Stomach (tissue), 19 donors: ENCODE measurements at places on chromosomes 4 and X.

DNA sequence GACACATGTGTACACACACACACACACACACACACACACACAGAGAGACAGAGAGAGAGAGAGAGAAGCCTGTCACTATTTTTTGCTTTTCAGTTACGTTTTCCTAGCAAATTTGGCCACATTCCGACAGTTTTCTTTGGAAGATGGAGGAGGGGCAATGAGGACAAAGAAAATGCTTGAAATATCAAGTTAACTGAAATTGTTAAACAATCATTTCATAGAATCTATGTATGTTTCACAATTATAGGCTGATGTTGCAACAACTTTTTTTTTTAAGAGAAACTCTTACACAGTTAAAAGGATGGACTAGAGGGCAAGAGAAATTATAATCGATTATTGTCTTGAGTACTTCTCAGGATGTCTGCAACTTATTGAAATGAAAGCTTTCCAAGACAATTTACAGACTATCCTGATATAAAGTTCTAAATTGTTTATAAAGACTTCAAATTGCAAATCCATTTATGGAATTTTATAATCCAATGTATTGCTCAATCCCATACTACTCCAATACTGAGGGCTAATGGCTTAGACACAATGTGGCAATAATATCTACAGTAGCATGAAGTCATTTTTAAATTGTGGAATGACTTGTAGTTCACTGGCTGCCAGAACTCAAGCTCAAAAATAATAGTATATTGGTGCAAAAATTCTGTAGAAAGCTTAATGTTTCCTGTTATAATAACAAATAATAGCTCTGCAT lies 647.0 kb upstream of the PCDH7 start:
- no peak for DNase-seq
- no peaks in the 10 kb centered on the region for H3K27me3 ChIP-seq
- H3K4me1 ChIP-seq: no peaks in the 10 kb centered on the region
- no peak overlapping the region for H3K27ac ChIP-seq
- no peak overlapping the region for H3K4me3 ChIP-seq

DNA sequence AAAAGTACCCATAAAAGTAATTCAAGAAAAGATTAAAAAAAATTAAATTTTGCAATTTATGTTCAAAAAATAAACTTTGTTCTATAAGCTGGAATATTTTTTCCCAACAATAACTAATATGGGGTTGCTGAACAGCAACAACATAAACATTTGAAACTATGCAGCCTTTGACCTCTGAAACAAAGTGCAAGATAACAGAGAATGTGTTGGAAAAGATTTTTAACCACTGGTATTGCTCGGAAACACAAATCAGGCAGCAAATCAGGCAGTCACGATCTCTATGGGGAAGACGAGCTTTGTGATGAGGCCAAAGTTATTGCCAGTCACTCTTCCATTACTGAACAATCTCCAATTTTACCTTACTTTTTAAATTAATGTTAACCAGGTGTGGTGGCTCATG lies 332.1 kb downstream of the PABPC4L start:
- H3K36me3 ChIP-seq: no peaks in the 10 kb centered on the region
- H3K4me3 ChIP-seq: no peak overlapping the region
- H3K27ac ChIP-seq: no peak overlapping the region
- no peak for DNase-seq

DNA sequence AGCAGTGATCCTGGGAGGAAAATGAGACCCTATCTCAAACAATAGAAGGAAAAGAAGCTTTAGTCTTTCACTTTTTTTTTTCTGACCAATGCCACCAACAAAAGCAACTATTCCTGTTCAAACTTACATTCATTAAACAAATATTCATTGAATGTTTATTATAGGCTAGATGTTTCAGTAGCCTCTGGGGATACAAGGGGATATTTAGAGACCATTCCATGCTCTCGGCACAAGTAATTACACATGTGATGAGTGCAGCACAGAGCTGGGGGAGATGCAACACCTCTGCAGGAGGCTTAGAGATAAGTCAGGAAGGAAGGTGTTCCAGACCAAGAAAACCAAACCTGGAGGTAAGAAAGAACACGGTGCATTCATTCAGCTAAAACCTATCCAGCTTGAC lies 68.3 kb downstream of the PALLD start:
- peaks cover 38% of the 10 kb centered on the region for H3K4me1 ChIP-seq
- DNase-seq: no peak
- H3K36me3 ChIP-seq: no peaks in the 10 kb centered on the region
- H3K4me3 ChIP-seq: no peak overlapping the region
- H3K27me3 ChIP-seq: no peaks in the 10 kb centered on the region

- no peak for DNase-seq
- no peak overlapping the region for H3K27ac ChIP-seq
- no peak overlapping the region for H3K4me3 ChIP-seq
- H3K36me3 ChIP-seq: no peaks in the 10 kb centered on the region
- no peaks in the 10 kb centered on the region for H3K27me3 ChIP-seq
Observed at GRCh38 chr4:153763404-153763803, 3.6 kb upstream of the RNF175 start.

- peak within 1 kb of the TSS; percentile 77 for H3K4me3 ChIP-seq
- peaks cover 49% of the 10 kb centered on the region for H3K4me1 ChIP-seq
- H3K27me3 ChIP-seq: no peaks in the 10 kb centered on the region
- H3K36me3 ChIP-seq: no peaks in the 10 kb centered on the region
Observed at GRCh38 chr4:120922381-120923206, at the start of gene PRDM5. Gene PRDM5, minus strand, starts transcription at chr4:120922726. Its CDS starts 118 bp downstream, at chr4:120922608.

DNA sequence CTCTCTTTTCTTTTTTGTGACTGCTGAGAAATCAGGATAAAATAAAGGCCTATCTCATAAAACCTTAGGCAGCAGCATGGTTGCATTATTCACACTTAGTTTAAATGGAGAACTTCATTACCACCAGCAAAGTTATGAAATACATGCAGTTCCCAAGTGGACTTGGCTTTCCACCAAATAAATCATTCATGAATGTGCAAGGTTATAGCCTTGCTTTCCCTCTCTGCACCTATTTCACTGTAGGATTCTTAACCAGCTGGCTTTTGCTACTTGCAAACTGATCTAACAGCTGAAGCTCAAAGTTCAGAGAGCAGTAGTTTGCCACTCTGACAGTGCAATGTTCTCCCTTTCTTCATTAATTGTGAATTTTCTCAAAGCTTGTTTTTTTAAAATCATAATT lies 140.1 kb upstream of the SMIM31 start:
- H3K27me3 ChIP-seq: no peaks in the 10 kb centered on the region
- no peak overlapping the region for H3K27ac ChIP-seq
- H3K4me3 ChIP-seq: no peak overlapping the region

DNA sequence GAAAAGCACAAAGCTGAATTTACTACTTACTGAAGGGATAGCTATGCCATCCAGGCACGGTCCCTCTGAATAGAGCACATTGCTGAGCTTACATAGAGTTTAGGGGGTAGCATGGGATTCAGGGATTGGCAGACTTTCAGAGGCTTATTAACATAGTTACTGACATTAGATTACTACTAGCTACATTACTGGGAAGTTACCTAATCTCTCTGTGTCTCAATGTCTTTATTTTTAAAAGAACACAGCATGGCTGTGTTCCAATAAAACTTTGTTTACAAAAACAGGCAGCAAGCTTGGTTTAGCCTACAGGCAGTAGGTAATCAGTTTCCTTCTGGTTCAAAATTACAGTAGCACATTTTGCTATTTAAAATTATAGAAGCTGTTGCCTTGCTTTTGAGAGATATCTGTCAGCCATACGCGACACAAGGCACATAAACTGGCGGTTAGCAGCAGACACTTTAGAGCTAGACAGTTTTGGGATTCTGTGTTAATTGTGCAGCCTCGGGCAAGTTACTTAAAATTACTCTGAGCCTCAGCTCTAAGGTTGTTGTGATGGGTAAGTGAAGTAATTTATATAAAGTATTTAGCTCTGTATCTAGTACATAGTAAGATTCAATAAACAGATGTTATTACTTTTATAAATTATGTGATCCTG lies 6.9 kb downstream of the KLHL8 start:
- no peak overlapping the region for H3K27ac ChIP-seq
- H3K4me3 ChIP-seq: no peak overlapping the region
- no peaks in the 10 kb centered on the region for H3K4me1 ChIP-seq
- H3K27me3 ChIP-seq: no peaks in the 10 kb centered on the region
- H3K36me3 ChIP-seq: no peaks in the 10 kb centered on the region

GRCh38 chr4:23728971-23729370 lies 160.9 kb downstream of the PPARGC1A start:
- H3K27me3 ChIP-seq: no peaks in the 10 kb centered on the region
- no peak overlapping the region for H3K4me3 ChIP-seq
- H3K4me1 ChIP-seq: no peaks in the 10 kb centered on the region
- no peaks in the 10 kb centered on the region for H3K36me3 ChIP-seq

GRCh38 chrX:5307416-5307815 lies 921.3 kb downstream of the NLGN4X start:
- no peaks in the 10 kb centered on the region for H3K36me3 ChIP-seq
- DNase-seq: no peak
- no peak overlapping the region for H3K27ac ChIP-seq
- H3K4me3 ChIP-seq: no peak overlapping the region
- H3K4me1 ChIP-seq: no peaks in the 10 kb centered on the region

GRCh38 chrX:155048977-155049619 lies 21.8 kb downstream of the CMC4 start:
- H3K36me3 ChIP-seq: no peaks in the 10 kb centered on the region
- no peak overlapping the region for H3K4me3 ChIP-seq
- H3K27me3 ChIP-seq: no peaks in the 10 kb centered on the region
- H3K27ac ChIP-seq: no peak overlapping the region
- peak; percentile 71 for DNase-seq

- H3K4me1 ChIP-seq: no peaks in the 10 kb centered on the region
- no peak overlapping the region for H3K27ac ChIP-seq
- H3K4me3 ChIP-seq: no peak overlapping the region
- DNase-seq: no peak
- peaks cover 40% of the 10 kb centered on the region for H3K36me3 ChIP-seq
Observed at GRCh38 chr4:37639551-37640285, 46.5 kb downstream of the RELL1 start.

DNA sequence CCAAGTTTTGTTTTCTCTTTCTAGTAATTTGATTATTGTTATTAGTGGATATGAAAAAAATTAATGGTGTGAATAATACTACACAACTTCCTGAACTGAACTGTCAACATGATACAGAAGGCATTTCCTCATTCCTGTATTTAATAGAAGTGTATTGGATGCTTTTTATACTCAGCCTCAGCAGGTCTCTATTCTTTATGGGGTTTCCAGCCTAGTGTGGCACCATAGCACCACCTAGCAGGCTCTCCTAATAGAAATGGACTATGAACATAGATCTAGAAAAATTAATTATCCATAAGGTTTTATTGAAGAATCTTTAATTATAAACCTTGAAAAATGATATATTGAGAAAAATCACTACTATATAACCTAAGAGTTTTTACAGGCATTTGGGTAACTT lies 52.4 kb downstream of the GLRB start:
- no peak overlapping the region for H3K27ac ChIP-seq
- no peaks in the 10 kb centered on the region for H3K4me1 ChIP-seq
- H3K36me3 ChIP-seq: no peaks in the 10 kb centered on the region
- H3K4me3 ChIP-seq: no peak overlapping the region

GRCh38 chrX:20218836-20219505 lies 47.7 kb downstream of the RPS6KA3 start:
- no peaks in the 10 kb centered on the region for H3K36me3 ChIP-seq
- H3K4me3 ChIP-seq: no peak overlapping the region
- H3K27ac ChIP-seq: no peak overlapping the region
- DNase-seq: no peak

GRCh38 chrX:105821471-105822121 lies 743 bp upstream of the NRK start:
- DNase-seq: peak; percentile 34
- no peaks in the 10 kb centered on the region for H3K36me3 ChIP-seq
- no peak overlapping the region for H3K27ac ChIP-seq
- peaks cover 5% of the 10 kb centered on the region for H3K4me1 ChIP-seq

GRCh38 chrX:103461156-103461555 lies 58.1 kb downstream of the RAB40A start:
- no peak overlapping the region for H3K4me3 ChIP-seq
- H3K27me3 ChIP-seq: no peaks in the 10 kb centered on the region
- H3K36me3 ChIP-seq: no peaks in the 10 kb centered on the region
- DNase-seq: no peak

DNA sequence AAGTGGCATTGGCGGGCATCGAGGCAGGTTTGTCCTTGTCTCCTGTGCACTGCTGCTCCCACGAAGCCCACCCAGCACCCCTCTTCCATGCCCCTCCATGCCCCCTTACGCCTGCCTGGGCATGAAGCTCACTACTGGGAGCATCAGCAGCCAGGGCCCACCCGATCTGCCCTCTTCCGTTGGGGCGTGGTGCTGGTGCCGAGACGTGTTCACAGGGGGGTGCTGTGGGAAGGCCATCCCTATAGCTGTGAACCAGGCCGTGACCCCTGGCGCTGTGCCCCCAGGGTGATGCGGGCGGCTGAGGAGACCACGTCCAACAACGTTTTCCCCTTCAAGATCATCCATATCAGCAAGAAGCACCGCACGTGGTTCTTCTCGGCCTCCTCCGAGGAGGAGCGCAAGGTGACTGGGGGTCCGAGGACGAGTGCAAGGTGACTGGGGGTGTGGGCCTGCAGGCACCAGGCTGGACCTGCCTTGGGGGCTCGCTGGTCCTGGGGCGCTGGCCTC lies 19.3 kb upstream of the ADD1 start:
- peaks cover 17% of the 10 kb centered on the region for H3K4me1 ChIP-seq
- no peak for DNase-seq
- peaks cover 88% of the 10 kb centered on the region for H3K36me3 ChIP-seq
- no peak overlapping the region for H3K4me3 ChIP-seq

DNA sequence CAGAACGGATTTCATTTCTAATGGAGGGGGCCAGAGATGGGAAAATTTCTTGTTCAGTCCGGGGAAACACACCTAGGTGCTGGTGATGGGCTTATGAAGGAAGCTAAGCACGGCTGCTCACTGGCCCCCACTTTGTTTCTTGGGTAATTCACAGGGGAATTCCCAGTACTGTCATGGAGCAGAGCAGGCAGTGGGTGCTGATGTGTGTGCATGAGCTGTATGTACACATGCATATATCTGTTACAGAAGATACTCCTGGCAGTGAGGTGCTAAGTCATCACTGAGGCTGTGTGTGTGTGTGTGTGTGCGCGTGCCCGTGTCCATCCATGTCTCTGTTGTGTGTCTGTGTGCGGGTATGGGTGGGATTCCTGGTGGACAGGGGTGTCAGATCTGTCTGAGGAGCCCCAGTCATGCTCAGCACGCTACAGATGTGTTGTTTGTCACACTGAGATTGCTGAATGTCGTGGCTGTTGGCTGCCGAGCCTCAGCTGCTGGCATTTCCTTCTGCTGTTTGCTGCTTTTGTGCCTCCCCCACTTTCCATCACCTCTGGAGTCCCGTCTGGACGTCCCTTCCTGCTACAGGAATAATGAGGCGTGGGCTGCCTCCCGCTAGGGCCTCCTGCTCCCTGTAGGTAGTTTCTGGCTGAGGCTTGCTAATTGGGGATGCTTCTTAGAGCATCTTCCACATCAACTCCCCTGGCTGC lies 53.3 kb downstream of the JADE1 start:
- no peaks in the 10 kb centered on the region for H3K27me3 ChIP-seq
- peaks cover 9% of the 10 kb centered on the region for H3K4me1 ChIP-seq
- DNase-seq: peak; percentile 15
- no peak overlapping the region for H3K4me3 ChIP-seq
- peaks cover 96% of the 10 kb centered on the region for H3K36me3 ChIP-seq
- peak overlapping the region; percentile 1 for H3K27ac ChIP-seq

GRCh38 chrX:125765347-125765746 lies 400.7 kb downstream of the DCAF12L2 start:
- no peak overlapping the region for H3K4me3 ChIP-seq
- DNase-seq: no peak
- no peaks in the 10 kb centered on the region for H3K36me3 ChIP-seq
- no peaks in the 10 kb centered on the region for H3K4me1 ChIP-seq
- no peaks in the 10 kb centered on the region for H3K27me3 ChIP-seq

- H3K4me3 ChIP-seq: no peak overlapping the region
- peak; percentile 62 for DNase-seq
- peaks cover 6% of the 10 kb centered on the region for H3K4me1 ChIP-seq
Observed at GRCh38 chr4:110106931-110107296, 91.5 kb downstream of the ELOVL6 start.
